ENCODE measurements at places on chromosomes 6 and 20.

- no peak for DNase-seq
These were observed 7.7 kb downstream of the CARMIL1 start for GRCh38 chr6:25286891-25287290.

DNA sequence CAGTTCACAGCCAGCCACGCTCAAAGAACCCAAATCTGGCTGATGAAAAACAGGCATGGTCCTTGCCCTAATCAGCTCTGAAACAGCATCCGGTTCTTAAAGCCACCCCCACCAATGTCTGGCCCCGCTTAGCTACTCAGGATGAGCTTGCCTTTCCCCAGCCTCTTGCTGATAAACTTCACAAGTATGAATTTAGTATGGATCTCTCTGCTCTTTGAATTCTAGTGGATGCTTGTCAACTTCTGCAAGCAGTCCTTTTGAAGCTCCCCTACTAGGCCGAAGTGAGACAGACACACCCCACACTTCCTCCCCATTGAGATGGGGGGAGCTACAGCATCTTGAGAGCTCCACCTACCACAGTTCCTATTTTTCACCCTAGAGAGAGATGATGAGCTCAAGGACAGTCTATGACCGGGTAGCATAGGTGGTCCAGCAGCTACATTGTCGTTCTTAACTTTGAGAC lies 36.7 kb downstream of the EBF4 start:
- DNase-seq, result no peak

GRCh38 chr6:166842607-166843006 lies 113.7 kb downstream of the RNASET2 start:
- no peak for DNase-seq

DNA sequence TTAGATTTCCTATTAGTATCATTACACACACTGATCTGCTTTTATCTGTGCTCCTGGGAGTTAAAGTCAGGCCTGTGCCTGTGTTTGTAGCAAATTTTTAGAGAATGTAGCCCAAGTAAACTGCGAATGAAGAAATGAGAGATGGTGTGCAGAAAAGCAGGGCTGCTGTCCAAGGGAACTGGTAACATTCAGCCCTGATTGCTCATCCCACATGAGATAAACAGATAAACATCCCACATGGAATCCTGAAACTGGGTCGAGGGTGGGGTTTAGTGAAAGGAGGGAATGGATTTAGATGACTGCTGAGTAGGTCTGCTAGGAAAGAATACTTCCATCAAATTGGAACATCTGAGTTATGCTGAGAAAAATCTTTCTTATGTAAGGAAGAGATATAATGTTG lies 69.1 kb downstream of the GRIK2 start:
- DNase-seq, result no peak

DNA sequence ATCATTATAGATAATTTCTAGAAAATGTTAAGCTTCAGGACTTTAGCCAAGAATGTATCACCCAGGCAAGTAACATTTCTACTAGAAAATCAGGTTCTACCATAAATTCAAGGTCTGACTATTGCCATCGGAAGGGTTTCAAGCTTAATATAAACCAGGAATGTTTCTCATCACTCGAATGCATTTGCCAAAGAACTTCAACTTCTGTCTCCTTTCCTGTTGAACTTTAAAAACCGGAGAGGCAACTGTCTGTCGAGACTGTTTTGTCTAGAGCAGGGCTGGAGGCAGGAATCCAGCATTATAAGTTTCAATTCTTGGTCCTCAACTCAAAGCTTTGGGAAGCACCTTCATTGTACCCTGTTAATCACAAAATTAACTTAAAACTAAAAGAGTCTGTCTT lies 264.7 kb downstream of the ZNF217 start:
- no peak for DNase-seq

GRCh38 chr6:66731310-66731709 lies 1024.3 kb upstream of the EYS start:
- no peak for DNase-seq

GRCh38 chr6:167651318-167652041 lies 175.2 kb upstream of the AFDN start:
- no peak for DNase-seq

- DNase-seq, result no peak
These were observed 27.3 kb downstream of the WRNIP1 start for GRCh38 chr6:2792330-2793110.

DNA sequence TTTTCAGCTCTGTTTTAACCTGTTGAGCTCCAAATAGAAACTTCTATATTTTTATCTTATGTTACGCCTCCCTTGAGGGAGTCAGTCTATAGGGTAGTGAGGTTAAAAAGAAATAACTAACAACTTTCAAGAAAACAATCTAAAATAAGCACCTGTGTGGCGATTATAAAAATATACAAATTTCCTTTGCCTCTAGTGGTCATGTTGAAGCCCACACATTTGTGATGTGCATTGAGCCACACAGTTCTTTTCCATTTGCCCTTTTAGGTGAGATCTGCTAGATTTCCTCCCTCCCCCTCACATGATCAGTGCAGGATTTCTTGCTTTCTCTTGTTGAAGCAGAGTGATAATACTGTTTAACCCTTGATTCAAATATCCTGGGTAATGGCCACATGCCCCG lies 84.2 kb downstream of the MYB start:
- DNase-seq, result no peak

DNA sequence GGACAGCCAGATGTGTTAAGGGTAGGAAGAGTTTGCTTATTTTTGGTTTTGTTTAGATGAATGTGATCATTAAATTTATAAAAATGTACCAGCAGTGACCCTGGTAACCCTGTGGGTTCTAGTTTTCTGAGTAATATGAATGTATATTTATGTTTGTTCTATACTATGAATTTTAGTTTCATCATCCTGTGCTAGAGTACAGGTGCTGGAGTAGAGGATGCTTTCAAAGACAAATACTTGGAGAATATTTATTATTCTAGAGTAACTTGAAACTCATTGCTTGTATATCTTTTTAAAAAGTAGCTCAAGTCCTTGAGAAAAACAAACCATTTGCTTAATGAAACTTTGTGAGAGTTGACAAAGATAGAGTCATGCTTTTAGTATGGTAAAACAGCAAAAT lies 7.8 kb downstream of the LRRC1 start:
- DNase-seq, result no peak

DNA sequence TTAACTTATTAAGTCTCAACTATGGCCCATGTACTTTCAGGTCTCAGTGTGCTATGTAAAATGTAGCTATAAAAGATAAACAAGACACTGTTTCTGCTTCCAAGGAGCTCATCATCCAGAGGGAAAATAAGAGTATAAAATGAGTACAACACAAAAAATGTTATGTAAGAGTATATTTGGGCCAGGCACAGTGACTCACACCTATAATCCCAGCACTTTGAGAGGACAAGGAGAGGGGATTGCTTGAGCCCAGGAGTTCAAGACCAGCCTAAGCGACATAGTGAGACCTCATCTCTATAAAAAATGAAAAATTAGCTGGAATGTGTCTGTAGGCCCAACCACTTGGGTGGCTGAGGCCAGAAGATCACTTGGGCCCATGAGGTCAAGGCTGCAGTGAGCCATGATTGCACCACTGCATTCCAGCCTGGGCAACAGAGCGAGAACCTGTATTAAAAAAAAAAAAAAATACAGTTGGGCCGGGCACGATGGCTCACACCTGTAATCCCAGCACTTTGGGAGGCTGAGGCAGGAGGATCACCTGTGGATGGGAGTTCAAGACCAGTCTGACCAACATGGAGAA lies 124.0 kb downstream of the EDN1 start:
- no peak for DNase-seq

DNA sequence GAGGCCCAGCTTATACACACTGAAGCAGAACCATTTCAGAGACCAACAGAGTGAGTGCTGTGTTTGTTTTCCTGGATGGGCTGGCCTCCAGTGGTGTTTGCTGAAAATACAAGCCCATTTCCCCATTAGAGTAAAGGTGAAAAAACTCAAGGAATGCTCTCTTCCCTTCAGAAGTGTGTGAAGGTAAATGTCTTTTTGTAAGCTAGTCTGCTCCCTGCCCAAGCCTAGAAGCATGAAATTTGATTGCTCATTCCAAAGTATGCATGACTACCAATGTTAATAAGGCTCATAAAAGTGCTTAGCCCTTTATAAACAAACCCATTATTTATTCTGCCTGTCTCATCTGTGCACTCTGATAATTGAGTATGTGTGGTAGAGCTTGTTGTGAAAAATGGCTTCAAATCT lies 59.1 kb downstream of the ADGRF1 start:
- no peak for DNase-seq

DNA sequence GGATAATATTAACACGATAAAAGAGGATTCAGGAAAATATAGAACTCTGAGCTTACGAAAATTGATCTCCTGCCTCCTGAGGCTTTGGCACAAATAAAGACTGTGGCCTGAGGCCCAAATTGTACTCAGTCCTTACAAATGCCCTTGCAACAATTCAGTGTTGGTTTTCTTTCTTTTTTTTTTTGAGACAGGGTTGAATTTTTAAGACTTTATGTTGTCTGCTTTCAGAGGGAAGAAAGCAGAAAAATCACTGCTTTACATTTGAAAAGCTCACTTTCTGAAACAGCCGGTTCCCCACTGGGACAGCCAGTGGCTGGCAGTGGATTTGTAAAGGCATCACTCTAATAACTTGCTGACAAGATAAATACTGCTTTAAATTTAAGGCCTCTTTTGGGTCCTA lies 290.5 kb downstream of the SLC35F1 start:
- DNase-seq, result no peak

DNA sequence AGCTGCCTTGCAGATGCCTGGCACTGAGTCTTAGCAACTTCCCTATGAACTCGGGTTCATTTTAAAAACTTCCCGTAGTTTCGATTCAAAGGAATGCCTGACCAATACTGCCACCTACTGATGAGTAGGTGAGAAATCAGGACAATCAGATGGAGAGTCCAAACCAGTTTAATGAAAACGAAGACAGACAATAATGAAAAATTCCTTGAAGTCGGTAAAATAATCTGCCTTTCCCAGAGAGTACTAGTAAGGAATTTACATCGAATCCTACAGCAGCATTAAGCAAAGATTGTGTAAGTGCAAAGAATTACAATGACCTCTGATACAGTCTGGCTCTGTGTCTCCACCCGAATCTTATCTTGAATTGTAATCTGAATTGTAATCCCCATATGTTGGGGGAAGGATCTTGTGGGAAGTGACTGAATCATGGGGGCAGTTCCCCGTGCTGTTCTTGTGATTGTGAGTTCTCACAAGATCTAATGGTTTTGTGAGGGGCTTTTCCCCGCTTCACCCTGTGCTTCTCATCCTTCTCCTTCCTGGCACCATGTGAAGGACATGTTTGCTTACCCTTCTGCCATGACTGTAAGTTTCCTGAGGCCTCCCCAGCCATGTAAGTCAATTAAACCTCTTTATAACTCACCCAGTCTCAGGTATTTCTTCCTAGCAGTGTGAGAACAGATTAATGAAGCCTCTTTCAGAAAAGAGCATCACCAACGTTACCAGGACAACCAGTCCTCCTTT lies 134.4 kb downstream of the ARHGAP18 start:
- peak; percentile 14 for DNase-seq

DNA sequence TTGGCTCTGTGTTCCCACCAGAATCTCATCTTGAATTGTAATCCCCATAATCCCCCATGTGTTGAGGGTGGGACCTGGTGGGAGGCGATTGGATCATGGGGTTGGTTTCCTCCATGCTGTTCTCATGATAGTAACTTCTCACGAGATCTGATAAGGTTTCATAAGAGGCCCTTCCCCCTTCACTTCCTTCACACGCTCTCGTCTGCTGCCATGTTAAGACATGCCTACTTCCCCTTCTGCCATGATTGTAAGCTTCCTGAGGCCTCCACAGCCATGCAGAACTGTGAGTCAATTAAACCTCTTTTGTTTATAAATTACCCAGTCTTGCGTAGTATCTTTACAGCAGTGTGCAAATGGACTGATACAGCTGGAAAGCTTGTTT lies 90.0 kb downstream of the ELOVL5 start:
- peak; percentile 75 for DNase-seq

GRCh38 chr20:13870170-13870748 lies 85.4 kb downstream of the NDUFAF5 start:
- DNase-seq, result peak; percentile 25

Data from HL-60 (cell line).